ENCODE measurements at places on chromosomes 3 and 15.

DNA sequence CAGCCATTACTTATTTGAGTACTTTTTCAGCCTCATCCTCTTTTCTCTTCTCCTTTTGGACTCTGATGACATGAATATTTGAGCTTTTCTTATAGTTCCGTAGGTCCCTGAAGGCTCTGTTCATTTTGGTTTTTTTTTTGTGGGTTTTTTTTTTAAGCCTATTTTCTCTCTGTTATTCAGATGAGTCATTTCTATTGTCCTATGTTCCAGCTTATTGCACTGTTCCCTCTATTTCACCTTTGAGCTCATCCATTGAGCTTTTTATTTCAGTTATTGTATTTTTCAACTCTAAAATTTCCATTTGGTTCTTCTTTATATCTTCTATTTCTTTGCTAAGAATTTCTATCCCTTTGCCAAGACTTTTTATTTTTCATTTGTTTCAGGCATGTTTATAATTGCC is 7.2 kb upstream of the MGLL start:
- DNase-seq = no peak

GRCh38 chr15:59400103-59400813 is 27.6 kb upstream of the MYO1E start:
- no peak for DNase-seq

- DNase-seq = no peak
Observed at GRCh38 chr3:172517859-172518466, 5.3 kb downstream of the TNFSF10 start.

GRCh38 chr3:123344175-123344906 is 104.5 kb downstream of the ADCY5 start:
- DNase-seq = no peak

DNA sequence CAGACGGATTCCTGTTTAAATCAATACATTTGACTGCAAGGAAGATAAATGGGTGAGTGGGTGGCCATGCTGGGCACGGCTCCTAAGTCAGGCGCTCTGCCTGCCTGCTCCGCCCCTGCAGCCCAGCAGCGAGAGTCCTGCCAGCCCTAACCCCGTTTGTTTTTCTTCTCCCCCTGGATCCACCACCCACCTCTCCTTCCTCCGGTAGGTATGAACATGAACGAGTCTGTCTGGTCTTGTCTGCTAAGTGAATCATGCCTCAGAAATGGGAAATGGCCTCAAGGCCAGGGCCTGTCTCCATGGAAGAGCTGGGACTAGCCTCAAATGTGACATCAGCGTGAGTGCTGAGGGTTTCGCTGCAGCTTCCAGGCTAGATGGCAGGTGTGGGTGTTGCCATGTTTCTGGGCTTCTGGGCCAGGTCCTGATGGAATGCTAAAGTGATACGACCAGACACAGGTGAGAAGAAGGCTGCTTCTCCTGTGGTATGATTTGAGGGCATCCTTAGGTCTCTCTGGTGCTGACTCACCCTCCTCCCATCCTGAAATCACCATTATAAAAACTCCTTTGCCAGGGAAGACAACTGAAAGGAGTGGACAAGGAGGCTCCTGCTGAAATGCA is 5.6 kb upstream of the FEM1B start:
- DNase-seq = peak; percentile 100

- DNase-seq = no peak
Observed at GRCh38 chr3:122535964-122536631, 21.4 kb upstream of the KPNA1 start.

GRCh38 chr15:100681335-100681746 is 79.0 kb downstream of the ASB7 start:
- DNase-seq = no peak

- no peak for DNase-seq
Observed at GRCh38 chr3:168583977-168584376, 488.3 kb upstream of the GOLIM4 start.

GRCh38 chr3:175270866-175271265 is 411.7 kb downstream of the NAALADL2 start:
- no peak for DNase-seq

- no peak for DNase-seq
Observed at GRCh38 chr15:39132070-39132469, 448.8 kb upstream of the THBS1 start.

DNA sequence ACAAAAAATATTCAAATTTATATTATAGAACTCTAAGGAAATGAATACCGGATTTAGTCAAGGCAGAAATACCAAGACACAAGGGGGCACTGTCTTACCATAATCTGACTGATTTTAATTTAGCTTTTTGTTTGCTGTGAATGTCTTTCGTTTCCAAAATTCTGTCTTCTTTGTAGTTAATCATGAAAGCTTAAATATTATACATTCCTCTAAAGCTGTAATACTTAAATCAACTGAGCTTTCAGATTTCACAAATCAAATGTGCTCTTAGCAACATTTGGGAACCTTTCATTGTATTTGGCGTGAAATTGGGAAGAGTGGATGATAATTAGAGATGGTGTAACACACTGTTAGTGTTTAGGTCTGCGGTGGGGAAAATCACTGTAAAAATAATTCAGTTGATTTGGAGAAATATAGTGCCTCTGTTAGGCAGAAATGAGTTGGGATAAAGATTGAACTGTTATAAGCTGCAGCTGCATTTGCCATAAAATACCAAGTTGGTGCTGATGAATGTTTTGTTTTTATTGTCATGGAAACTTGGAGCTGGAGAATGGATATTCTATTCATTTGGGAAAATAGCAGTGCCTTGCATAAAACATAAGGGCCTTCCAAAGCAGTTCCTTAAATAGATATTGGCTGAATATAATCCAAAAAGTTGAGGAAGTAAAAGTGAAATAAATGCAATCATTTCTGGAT is 228.2 kb downstream of the TCF12 start:
- DNase-seq = no peak

DNA sequence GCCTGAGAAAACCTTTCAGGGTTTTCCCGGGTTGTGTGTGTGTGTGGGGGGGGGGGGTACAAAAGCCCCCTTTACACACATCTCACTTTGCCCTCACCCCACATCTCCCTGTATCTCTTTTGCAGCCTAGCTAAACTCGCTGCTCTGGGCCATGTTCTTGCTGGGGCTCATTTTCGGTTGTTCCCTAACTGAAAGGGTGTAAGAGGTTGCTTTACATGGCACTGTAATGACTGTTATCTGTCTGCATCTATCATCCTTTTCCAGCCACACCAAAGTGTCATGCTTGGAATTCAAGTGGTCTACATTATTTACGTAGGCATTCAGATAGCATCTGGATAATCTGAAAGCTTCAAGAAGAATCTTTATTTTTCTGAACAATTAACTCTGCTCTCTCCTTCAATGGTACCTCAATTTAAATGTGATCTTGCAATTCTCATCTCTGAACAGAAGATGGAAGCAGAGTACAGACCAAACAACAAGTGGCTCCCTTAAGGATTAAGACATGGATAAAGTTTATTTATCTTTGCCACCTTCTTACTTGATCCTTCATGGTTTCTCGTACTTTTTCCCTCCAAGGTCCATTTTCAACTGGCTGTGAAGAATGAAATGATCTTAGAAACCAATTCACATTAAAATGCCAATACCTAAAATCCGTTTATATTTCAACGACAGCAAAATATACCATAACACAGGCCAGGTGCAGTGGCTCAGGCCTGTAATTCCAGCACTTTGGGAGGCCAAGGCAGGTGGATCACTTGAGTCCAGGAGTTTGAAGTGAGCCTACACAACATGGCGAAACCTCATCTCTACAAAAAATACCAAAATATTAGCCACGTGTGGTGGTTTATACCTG is 34.9 kb downstream of the DCLK3 start:
- DNase-seq = peak; percentile 5

DNA sequence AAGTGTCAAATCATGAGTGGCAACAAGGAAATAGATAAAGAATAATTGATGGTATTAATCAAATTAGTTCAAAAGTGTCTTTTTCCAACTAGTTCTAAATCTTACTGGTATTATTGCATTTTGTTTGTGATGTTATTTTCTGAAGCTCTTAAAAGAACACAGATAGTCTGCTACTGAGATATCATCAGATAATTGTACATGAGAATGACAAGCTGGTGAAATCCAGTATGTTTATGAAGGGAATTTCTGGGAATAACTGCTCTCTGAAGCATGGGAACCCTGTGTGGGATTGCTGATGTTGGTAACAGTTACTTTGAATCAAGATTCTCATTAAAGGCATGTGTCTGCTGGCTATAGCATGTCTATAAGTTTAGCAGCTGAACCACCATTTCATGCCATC is 190.3 kb upstream of the CDIN1 start:
- DNase-seq = no peak

DNA sequence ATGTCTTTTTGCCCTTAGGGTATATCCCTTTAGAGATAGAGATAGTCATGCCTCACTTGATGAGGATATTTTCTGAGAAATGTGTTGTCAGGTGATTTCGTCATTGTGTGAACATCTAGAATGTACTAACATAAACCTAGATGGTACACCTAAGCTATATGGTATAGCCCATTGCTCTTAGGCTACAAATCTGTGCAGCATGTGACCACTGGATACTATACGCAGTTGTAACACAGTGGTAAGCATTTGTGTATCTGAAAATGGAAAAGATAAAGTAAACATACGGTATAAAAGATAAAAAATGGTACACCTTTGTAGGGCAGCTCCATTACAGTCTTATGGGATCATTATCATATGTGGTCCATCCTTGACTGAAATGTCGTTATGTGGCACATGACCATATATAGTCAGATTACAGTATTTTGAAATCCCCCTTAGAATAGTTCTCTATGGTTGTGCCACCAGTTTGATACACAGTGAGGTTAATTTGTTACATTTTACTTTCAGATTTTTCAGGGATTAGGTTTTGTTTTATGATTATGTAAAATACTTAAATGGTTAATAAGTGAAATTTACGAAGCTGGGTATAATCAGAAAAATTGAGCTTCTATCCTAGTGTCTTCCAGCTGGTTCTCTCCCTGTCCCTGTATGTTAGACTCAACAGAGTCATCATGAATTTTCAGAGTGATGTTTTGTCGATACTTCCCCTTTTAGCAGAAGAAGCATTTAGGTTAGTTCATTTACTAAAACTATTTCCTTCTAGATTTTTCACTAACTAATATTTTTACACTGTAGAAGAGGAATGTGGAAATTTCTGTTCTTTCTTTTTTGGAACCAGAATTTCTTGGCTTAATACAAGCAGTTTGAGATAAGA is 12.8 kb downstream of the SETD5 start:
- DNase-seq = no peak

DNA sequence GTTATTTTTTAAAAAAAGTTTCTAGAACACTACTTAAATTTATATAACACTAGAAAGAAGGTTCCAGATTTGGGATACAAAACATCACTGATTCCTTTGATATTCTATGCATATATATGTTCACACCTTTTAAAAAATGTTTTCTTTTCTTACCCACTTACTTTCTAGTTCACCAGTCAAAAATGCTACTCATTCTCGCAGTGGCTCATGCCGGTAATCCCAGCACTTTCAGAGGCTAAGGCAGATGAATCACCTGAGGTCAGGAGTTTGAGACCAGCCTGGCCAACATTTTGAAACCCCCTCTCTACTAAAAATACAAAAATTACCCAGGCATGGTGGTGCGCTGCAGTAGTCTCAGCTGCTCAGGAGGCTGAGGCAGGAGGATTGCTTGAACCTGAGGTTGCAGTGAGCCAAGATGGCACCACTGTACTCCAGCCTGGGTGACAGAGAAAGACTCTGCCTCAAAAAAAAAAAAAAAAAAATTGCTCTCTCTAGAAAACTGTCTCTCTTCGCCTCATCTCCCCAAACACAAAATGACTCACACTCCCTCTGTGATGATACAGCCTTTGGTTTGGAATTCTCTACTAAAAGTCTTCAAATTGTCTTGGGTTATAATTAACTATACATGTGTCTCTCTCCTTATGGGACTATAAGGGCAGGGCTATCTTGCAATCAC is 52.6 kb upstream of the TGFBR2 start:
- DNase-seq = no peak

DNA sequence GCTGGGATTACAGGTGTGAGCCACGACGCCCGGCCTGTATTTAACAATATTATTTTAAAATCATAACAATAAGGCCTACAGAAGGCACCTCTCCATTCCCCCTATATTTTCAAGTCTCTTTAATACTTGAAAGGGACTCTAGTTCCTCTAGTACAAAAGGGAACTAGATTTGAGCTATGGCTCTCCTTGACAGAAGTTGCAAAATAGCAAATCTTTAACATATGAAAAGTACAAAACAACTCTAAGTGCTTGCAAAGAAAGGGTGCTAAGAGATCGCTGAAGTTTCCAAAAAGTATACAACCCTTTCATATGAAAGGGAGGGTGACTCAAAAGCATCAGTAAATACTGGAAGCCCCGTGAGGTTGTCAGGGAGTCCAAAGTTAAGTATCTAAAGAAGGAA is 23.8 kb downstream of the AP3S2 start:
- DNase-seq = no peak

- DNase-seq = no peak
Observed at GRCh38 chr15:28106294-28107110, 7.4 kb upstream of the OCA2 start.

DNA sequence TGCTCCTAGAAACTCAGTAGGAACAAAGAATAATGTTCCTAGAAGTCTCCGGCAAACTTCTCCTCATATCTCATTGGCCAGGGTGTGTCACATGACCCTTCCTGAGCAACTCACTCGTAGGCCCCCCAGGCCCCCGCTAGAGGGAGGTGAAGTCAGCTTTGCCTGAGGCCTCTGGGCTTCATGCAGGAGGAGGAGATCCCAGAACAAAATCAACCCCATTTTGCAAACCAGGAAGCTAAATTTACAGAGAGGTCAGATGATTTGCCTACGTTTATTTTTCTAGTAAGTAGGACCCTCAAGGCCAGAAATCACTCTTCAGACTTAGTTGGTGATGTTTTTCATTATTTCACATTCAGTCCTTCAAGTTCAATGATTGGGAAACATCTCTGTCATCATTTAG is 99.1 kb downstream of the SSR3 start:
- DNase-seq = no peak

GRCh38 chr3:101865751-101866509 is 16.6 kb downstream of the NFKBIZ start:
- no peak for DNase-seq

GRCh38 chr3:105584003-105584790 is 217.5 kb downstream of the ALCAM start:
- peak; percentile 25 for DNase-seq

- peak; percentile 86 for DNase-seq
Observed at GRCh38 chr3:46947981-46948791, 28.4 kb downstream of the CCDC12 start.

DNA sequence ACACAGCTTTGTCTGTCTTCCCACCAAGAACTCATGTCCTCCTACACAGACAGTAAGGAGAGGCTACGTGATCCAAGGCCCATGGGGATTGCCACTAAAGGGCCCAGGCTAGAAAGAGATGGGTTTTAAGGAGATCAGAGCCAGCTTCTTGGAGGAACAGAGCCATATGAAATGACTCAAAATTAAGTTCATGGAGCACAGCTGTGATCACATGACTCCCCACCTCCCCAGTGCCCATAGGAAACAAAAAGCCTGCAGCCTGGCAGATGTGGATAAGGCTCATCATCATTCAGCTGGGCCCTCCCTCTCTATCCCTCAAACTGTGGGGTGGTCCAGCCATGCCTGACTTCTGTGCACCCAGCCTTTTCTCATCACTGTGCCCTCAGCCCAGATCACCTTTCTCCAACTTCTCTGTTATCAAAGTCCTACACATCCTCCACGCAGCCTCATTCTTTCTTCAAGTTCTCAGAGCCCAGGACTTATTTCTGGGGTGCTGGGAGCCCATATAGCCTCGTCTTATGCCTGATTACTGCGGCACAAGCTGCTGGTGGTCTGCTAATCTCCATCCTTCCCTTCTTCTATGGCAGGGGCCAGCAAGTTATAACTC is 137.6 kb downstream of the SMAD6 start:
- DNase-seq = no peak

GRCh38 chr3:31067004-31067403 is 172.5 kb upstream of the GADL1 start:
- DNase-seq = peak; percentile 38

GRCh38 chr3:67389176-67389575 is 265.2 kb downstream of the SUCLG2 start:
- DNase-seq = no peak
